PC-9 (cell line): ENCODE measurements at places on chromosomes 13 and 19.
A peak's percentile ranks its signal among the peaks of the same experiment; 100 is the strongest.

GRCh38 chr13:110531671-110532083 lies 29.8 kb downstream of the RAB20 start:
- no peak for DNase-seq

DNA sequence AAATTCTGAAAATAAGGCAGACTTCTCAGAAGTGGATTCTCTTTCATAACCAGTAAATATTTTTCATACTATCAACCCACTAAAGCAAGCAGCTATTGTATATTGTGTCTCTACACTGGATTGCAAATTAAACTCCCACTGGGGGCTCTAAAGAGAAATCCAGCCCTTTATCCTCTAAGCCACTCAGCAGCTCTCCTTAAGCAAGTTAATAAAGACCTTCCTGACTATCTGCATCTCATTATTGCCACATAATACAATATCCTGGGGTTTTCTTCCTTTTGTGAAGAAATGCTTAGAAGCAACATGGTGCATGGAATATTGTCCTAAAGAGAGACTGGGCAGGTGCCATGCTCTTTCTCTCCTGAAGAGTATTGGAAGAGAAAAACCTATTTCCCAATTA lies 521.3 kb downstream of the MYO16 start:
- no peak for DNase-seq

DNA sequence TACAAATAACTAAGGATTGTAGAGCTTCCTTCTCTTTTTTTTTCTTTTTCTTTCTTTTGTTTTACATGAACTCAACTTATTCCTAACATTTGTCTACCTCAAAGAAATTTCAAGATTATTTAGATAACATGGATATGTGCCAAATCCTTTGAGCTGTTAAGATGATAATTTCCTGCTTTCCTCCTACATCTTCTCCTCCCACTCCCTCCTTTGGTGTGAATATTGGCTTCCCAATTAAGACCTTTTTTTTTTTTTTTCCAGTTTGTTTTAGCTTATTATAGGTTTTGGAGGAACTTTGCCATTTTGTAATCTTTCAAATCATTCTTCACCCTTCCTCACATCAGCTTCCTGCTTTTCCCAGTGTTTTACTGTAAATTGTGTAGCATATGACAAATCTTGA lies 10.6 kb downstream of the NHLRC3 start:
- DNase-seq = no peak

DNA sequence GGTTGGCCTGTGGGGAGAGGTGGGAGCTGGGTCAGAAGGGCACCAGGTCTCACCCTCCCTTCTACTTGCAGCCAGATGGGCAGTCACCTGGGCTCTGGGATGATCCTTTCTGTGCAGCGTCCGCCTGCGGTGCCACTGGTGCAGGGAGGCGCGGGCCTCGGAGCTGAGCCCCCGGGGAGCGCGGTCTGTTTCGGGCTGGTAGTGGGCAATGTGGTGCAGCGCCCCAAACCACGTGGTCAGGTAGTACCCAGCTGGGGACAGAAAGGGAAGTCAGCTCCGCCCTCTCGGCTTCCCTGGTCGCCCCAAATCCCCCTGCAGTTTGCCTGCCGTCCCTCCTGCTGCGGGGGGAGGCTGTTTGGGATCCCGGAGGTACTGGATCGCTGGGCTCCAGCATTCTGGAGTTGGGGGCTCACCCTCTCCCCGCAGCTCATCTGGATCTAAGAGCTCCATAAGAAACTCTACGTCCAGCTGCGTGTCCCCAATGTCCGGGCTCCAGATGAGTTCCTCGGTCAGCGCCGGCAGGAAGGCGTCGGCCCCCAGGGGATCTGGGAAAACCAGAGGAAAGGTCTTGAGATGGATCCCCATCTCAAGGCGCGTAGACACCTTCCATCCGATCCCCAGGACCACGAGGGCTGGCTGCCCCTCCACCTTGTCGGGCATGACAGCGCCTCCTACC lies 8.8 kb downstream of the RINL start:
- DNase-seq = no peak

GRCh38 chr19:52494518-52494917 lies 33.0 kb upstream of the ZNF808 start:
- DNase-seq = peak; percentile 46

- DNase-seq = no peak
Measured at GRCh38 chr19:14059093-14059480, 2.8 kb downstream of the PALM3 start.

DNA sequence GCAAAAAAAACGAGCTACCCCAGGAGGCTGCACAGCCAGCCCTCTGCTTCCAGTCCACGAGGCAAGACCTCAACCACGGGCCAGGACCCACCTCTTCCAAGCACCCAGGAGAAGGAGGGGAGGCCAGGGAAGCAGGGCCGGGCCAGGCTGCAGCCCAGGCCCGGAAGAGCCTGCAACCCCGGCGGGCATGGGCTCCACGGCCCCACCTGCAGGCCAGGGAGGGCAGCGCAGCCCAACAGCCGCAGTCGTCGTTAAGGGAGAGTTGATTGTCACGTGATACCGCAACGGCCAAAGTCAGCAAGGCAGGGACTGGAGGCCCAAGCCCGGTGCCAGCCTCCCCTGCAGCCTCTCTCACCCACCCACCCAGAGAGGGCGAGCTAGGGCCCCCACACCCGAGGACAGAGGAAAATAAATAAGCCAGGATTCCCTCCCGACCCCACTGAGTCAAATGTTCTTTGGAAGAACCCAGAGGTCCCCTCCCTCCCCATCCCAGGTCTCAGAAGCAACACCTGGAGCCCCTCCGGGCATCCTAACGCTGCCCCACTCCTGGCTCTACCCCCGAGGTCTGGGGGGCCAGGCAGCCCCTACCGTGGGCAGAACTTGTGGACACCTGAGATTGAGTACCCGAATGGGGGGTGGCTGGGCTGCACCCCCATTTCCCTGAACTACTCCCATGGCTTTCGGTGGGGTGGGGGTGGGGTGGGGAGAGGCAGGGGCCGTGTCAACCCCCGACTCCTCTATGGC lies 5.2 kb upstream of the REXO1 start:
- peak; percentile 75 for DNase-seq

GRCh38 chr19:31100981-31101380 lies 248.3 kb downstream of the TSHZ3 start:
- no peak for DNase-seq

GRCh38 chr13:82597747-82598146 lies 1284.5 kb downstream of the SLITRK1 start:
- no peak for DNase-seq

DNA sequence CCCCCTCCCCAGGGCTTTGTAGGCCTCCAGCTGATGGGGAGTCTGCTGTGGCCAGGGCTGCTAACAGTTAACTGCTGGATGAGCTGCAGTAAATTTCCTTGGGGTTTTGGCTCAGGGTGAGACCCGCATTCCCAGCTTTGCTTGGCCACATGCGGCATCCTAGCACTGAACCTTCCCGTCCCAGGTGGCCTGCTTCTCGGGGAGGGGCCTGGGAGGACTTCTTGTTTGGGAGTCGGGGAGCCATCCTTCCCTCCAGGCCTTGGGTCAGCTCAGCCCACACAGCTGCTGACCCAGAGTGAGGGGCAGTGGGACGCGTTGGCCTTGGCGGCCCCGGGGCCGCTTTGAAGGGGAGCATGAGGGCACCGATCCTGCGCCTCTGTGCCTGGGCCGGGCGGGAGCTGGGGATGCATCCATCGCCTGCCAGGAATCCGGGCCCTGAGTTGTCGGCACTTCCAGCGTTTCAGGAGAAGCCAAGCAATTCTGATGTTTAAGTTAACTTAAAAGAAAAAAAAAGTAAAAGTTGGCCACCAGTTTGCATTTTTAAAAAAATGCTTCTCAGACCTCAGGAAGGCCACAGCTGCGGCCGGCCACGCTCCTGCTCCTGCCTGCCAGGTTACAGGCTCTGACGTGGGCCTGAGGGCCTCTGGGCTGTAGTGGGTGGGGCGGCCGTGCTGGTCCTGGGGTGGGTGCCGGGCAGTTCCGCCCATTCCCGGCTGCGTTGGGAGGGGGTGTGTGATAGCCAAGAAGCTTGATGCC lies 27.7 kb downstream of the CRTC1 start:
- no peak for DNase-seq

DNA sequence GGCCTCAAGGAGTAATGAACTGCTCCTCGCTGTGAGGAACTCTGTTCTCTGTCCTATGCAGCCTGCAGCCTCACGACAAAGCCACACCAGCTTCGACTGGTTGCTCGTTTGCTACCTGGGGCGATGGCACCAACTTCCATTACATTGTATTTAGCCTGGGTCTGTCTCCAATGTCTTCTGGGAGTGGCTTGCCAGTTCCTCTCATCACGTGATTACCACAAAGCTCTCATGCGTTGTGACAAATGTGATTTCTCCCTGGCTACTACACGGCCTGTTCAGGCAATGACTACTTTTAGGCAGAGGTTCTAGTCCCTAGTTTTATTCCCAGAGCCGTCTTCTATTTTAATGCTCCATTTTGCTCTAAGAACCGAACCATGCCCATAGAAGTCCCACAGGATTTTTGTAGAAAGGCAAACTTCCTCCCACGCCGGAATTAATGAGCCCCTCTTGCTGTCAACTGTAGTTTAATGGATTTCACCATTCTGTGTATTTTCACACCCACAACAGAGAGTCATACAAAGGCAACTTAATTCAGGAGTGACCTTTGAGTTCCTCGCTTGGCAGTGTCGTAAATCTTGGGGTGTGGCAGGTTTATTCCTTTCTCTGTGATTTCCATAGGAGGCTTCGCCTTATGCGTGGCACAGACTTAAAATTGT lies 351.9 kb downstream of the EFNB2 start:
- DNase-seq = no peak

DNA sequence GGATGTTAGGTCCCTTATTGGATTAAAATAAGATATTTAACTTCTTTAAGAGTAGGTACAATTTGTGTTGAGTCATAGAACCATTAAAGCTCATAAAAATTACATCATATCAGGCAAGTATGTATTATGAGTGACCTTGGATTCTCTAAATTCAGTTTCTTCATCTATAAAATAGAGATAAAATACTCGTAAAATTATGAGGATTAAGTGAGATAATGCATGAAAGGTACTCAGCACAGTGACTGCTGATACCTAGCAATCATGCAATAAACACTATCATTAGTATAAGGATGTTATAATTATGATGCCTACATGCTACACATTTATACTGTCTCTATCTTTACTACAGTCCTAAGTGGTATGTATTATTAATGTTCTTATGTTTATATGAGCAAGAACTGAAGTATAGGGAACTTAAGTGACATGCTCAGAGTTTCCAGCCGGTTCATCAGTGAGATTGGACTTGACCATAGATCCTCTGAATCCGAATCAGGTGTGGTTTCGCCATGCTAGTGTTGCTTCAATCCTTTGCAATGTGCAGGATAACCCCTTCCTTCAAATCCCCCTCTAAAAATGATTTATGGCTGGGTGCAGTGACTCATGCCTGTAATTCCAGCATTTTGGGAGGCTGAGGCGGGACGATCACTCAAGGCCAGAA lies 22.9 kb upstream of the FRY start:
- DNase-seq = no peak

- no peak for DNase-seq
Measured at GRCh38 chr19:729965-730668, 20.8 kb upstream of the MISP start.

GRCh38 chr19:45560686-45561085 lies 23.9 kb downstream of the OPA3 start:
- no peak for DNase-seq
